Occipital lobe (tissue), 3 donors: ENCODE measurements at places on chromosomes 11 and 22. TPM values are rescaled to one million over a fixed set of nuclear protein-coding genes. Genes with fewer than 3 reads are reported as not detected.

GRCh38 chr11:111448831-111449557 is 63.2 kb downstream of the BTG4 start:
- DNase-seq, result no peak

DNA sequence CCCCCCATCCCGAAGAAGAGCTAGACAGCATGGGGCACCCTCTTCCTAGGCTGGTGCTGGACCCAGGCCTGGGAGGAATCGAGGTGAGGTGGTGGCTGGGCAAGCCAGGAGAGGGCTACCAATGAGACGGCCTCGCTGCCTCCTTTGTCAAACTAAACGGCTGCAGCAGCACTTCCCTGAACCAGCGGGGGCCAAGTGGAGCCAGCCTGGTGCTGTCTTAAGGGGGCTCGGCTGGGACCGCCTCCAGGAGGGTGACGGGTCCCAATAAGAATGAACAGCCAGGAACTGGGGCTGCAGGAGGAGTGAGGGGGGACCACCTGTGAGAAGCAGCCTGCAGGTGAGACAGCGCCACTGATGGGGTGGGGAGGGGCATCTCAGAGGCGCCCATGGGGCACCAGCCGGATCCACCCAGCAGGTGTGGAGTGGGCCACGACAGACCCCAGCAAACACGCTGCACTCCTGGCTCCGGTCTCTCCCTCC is 17.1 kb downstream of the IFT27 start:
- no peak for DNase-seq

DNA sequence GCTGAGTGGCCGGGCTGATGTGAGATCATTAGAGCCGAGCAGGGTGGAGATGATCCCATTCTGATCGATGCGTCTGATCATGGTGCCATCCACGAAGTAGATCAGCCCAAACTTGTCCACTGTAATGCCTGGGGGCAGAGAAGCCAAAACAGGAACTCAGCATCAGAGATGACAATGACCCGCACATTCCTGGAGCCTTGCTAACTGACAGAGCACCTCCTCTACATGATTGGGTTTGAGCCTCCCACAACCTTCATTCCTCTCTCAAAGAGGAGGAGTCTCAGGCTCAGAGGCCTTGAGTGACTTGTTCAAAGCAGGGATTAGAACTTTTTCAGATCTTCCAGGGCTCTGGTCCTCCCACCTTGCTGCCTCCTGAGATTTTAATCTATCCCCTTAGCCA is 133.7 kb upstream of the NARS2 start:
- no peak for DNase-seq

DNA sequence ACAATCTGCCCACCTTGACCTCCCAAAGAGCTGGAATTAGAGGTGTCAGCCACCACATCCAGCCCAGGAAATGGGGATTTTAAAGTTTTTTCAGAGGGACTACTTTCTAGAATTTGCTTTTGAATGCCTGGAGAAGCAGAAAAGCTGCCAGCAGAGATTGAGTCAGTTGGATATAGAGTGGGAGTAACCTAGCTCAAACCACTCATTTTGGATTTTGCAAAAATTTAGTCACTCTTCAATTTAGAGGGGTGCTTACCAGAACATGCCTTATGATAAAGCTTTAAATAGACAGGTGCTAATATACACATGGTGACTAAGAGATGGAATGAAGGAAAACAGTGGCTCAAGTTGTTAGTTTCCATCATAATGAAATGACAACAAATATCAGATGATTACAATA is 26.5 kb upstream of the PSMA1 start:
- DNase-seq, result no peak

- no peak for DNase-seq
These were observed 24.1 kb downstream of the ZNRF3 start for GRCh38 chr22:28907311-28908008.

- DNase-seq, result no peak
These were observed 33.7 kb downstream of the SVIP start for GRCh38 chr11:22795914-22796313.

The NDUFS3 gene
- total RNA-seq, result 47.1 TPM

The FAM83F gene
- 0.78 TPM for total RNA-seq

The NCF4 gene
- total RNA-seq, result 2.5 TPM

The C11orf21 gene
- total RNA-seq, result 0.16 TPM

The IL10RA gene
- 6.7 TPM for total RNA-seq

The VPREB3 gene
- not detected for total RNA-seq
